Caudate nucleus (tissue), 63 donors: ENCODE measurements at places on chromosomes 2 and 18.

- no peak for DNase-seq
Measured at GRCh38 chr2:196143730-196144131, 27.6 kb downstream of the STK17B start.

DNA sequence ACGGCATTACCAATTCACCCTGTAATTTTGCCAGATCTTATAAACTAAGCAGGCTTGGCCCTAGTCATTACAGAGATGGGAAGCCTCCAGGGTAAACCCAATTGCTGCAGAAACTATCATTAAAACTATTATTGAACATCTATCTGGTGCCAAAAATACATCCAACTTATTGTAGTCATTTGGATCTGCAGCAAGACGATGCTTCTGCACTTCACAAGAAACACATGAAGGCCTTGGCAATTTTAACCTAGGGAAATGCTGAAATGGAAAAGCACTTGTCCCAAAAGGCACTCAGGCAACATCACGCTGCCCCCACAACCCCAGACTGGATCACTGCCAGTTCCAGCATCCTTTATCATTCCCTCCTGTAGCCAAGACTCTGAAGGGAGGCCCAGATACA lies 85.3 kb upstream of the ACVR2A start:
- DNase-seq: no peak

GRCh38 chr18:78984941-78985784 lies 5.5 kb downstream of the SALL3 start:
- no peak for DNase-seq

DNA sequence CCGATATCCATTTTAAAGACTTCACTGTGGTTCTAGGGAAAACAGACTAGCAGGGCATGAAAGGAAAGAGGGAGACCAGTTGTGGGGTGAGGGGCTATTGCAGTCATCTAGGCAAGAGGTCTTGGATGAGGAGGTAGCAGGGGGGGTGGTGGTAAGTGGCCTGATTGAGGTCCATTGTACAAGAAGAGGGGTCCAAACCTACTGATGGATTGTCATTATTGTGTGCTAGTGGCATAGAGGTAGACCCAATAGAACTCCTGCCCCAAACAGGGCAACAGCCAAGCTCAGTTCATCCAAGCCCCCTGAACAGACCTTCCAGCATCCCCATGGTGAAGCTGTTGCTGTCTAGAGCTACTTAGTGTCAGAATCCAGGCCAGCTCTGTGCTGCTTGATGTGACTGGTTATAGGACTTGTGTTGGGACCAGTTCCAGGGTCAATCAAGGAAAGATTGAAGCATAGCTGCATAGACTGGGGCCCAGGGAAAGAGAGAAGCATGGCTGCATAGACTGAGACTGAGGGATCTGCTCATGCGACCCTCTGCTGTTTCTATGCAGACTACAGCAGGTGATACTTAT lies 7.0 kb downstream of the ASAP2 start:
- no peak for DNase-seq

DNA sequence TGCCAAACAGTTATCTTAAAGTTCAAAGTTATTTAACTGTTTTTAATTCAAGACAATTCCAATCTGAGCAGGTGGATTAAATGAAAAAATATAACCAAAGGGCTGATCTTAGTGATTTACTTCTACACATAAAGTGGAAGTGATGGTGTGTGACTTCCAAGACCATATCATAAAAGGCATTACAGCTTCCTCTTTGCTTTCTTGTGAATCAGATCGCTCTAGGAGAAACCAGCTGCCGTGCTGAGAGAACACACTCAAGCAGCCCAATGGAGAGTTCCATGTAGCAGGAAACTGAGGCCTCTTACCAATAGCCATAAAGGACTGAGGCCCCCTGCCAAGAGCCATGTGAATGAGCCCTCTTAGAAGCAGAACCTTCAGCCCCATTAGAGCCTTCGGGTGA lies 197.4 kb downstream of the NBAS start:
- no peak for DNase-seq

DNA sequence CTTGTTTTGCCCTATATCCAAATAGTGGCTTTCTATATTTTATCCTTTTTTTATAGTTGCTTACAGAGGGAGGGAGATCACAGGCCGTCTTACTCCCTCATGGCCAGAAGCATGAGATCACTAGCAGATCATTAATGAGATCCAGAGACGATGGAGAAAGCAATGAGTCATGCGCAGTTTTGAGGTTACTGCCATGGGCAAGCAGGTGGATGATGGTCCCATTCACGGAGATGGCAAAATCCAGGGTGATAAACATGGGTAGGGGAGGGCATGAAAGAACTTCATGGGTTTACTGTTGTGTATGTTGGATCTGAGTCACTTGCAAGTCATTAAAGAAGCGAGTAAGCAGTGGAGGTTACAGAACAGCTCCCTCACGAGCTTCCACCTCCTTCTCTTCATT lies 60.4 kb downstream of the C18orf63 start:
- DNase-seq: no peak

GRCh38 chr2:220466251-220466691 lies 838.8 kb downstream of the SLC4A3 start:
- DNase-seq: no peak

DNA sequence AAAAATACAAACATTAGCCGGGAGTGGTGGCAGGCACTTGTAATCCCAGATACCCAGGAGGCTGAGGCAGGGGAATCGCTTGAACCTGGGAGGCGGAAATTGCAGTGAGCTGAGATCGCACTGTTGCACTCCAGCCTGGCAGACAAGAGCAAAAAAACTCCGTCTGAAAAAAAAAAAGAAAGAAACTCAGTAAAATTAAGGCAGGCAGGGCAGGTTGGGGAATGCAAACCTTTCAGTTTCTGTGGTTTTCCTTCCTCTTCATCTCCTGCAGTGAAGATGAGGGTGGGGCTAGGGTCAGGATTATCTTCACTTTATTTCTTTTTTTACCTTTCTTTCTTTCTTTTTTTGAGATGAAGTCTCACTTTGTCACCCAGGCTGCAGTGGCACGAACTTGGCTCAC lies 43.2 kb upstream of the PSME4 start:
- no peak for DNase-seq

DNA sequence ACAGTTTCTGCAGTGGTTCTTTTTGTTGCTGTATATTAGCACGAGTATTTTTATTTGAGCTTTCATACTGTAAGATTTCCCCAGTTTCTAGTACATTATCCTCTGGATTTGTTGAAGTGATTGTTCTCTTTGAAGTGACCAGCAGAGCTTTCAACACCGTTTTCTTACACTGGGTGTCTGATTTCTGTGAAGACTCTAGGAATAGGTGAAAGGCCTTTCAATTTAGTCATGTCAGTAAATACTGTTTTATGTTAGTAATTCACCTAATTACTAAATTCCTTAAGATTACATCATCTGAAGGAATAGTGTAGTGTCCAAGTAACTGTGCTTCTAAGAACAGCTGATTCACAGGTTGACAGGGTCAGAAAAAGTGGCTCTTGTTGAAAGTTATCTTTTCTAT lies 2.3 kb downstream of the PPM1B start:
- DNase-seq: no peak

DNA sequence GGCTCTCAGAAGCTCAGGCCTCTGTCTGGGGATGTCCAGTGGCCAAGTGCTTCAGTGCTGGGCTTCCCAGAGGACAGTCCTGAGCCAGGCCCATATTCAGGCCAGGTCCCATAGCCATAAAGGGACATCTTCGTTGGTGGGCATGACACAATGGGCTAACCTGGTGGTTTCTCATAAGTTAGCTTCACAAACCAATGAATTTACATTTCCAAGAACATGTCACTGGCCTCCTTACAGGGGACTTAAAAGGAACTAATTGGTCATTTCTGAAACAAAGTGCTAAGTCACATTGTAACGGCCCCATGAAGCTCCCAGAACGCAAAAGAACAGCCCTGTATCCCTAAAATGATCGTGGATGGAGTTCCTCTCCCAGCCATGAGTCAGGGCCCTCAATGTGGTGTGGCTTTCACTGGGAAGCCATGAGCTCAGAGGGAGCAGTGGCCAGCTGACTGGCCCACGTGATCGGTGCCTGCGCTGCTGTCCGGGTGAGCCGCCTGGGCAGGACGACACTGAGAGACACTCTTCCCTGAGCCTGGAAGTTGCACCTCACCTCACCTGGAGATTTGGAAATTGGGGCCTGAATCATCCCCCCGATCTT lies 163.7 kb upstream of the APCDD1 start:
- DNase-seq: no peak

DNA sequence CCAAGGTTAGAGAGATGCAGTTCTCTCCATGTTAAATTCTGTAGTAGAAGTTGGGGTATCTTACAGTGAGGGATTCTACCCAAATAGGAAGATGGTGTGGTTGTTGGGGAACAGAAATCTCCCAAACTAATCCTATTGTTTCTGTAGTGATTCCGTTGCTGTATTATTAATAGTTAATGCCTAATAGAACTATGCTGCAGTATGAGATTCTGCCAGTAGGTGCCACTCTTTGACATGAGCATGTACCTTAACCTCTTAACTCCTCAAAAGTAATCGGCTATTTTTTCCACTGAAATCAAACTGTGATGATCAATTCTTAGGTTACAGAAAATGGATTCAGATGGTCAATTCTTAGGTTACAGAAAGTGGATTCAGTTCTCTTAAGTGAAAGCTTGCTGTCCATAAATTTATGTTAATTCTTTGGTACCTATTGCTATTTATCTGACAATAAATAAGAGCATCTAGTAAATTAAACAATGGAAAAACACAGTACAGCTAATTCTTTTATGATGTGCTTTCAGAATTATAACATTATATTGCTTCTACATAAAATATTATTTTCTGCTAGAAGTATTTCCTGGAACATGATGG lies 97.9 kb upstream of the DLX2 start:
- DNase-seq: no peak

DNA sequence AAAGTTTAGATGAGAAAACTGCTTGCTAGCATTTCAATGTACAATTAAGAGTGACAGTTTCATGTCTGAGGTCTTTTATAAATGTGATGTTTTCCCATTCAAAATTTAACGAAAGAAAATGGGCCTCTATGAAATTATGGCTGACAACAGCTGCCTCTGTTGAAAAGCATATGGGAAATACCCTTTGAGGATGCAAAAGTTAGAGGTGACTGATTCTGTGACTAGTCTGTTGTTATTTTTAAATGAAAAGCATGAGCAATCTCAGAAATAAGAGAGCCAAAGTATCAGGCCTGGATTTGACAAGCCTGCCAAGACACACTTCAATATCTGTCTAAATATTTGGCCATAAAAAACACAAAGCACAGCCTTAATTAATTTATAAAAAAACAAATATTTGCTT lies 580.8 kb downstream of the ERBB4 start:
- no peak for DNase-seq
